ENCODE measurements at places on chromosomes 16 and 17.
A peak's percentile ranks its signal among the peaks of the same experiment; 100 is the strongest.

- DNase-seq = no peak
Observed at GRCh38 chr17:17947309-17947708, 24.9 kb downstream of the TOM1L2 start.

GRCh38 chr16:29745121-29745852, 503 bp downstream of the C16orf54 start:
- no peak for DNase-seq

DNA sequence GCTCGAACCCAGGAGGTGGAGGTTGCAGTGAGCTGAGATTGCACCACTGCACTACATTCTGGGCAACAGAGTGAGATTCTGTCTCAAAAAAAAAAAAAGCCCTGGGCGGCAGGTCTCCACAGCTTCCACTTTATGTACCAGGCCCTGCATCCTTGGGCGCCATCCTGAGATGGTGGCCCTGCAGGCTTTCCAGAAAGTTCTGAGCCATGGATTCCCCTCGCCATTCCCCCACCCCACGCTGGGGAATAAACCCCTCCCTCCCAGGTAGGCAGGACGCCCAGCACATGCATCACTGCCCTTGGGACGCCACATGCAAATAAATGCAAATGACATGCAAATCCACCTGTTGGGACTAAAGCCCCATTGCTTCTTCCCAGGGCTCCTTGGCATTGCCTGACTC, 13.8 kb upstream of the ZNF469 start:
- DNase-seq = peak; percentile 2

DNA sequence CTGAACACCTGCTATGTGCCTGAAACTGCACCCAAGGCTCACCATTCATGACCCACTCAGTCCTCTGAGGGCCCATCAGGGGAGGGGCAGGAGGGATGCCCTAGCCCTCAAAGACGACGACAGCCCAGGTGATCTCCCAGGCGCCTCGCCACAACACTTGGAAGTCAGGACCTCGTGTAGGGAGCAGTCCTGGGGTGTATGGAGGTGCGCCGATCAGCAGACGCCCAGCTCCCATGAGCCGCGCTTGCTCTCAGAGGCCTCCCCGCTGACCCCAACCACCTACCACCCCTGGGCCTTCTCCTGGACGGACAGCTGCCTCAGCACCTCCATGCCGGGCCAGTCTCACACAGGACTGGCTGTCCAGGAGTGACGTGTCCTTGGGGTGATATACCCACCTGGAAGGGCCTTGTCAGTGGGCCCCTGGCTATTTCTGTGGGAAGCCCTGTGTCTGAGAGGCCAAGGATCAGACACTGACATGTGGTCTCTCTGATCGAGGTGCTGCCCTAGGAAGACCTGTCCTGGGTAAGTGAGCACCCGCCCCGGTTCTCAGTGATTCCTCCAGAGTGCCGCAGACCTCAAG, 26.7 kb downstream of the KDM8 start:
- no peak for DNase-seq

- DNase-seq = no peak
Observed at GRCh38 chr17:10756185-10756584, 26.4 kb upstream of the TMEM220 start.

DNA sequence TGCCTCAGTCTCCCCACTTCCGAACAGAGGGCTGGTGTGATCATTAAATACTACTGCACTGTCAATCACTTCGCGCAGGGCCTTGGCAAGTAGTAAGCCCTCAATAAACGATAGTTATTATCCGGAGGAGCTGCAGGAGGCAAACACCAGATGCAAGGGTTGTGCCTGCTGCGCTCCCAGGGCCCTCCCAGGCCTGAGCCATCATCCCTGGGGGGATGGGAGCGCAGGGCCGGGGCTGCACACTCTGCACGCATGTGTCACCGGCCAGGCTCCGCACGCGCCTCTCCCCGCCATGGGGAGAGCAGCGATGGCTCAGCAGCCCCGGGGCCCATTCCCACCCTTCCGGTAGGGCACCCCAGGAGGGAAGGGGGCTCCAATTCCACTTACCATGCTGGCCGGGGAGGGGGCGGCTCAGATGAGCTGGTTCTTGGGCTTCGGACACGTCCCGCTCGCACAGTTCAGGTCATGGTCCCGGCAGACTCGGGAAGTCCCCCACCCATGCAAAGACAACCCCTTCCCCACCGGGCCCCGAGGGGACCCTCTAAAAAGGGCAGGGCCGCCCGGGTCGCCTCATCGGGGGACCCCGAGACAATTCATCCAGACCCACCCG, 681 bp downstream of the XPO6 start:
- DNase-seq = peak; percentile 57

Measured in uterus (tissue), 4 donors.